ENCODE measurements at places on chromosomes 16 and 17.

DNA sequence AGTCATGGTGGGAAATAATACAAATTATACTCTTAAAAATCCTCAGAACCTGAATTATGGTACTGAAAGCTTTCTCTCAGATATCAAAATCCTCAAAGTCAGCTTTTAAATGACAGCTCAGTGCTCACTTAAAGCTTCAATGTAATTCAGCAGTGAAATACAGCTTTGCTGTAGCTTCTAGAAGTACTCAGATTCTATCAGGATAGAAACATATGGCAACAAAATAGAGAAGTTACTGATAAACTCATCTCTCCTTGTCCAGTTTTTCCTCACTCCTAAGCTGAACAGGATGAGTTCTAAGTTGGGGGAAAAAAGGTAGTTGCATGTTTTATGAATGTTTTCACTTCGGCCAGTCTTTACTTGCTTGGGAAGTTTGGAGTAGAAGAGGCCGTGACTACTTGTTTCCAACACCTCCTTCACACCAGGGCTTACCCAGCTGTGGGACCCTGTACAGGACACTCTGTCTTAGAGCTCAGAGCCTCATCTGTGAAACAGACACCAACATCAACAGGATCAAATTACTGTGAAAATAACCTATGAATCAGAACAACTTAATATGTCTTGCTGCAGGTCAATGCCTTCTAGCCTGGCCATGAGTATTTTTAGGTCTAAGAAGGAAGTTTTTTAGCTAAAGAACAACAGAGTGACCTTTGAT lies 30.2 kb downstream of the OGFOD1 start:
- DNase-seq, result no peak

DNA sequence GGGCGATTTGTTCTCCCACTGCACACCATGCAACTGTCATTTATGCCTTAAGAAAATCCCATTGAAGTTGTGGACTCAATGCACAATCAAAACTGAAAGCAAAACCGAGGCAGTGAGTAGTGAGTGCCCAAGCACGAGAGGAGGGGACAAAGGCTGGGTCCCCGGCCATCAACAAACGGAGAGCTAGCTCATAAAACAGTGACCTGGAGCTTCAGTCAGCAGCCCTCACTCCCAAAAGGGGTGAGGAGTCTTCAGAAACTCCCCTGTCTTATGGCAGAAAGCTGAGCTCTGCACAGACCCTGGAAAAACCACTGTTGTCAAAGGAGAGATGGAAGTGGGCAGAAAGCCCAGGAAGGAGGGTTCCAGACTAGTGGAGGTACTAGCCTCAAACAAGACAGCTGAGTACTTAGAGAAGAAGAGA lies 96.9 kb downstream of the ADCY9 start:
- DNase-seq, result no peak

DNA sequence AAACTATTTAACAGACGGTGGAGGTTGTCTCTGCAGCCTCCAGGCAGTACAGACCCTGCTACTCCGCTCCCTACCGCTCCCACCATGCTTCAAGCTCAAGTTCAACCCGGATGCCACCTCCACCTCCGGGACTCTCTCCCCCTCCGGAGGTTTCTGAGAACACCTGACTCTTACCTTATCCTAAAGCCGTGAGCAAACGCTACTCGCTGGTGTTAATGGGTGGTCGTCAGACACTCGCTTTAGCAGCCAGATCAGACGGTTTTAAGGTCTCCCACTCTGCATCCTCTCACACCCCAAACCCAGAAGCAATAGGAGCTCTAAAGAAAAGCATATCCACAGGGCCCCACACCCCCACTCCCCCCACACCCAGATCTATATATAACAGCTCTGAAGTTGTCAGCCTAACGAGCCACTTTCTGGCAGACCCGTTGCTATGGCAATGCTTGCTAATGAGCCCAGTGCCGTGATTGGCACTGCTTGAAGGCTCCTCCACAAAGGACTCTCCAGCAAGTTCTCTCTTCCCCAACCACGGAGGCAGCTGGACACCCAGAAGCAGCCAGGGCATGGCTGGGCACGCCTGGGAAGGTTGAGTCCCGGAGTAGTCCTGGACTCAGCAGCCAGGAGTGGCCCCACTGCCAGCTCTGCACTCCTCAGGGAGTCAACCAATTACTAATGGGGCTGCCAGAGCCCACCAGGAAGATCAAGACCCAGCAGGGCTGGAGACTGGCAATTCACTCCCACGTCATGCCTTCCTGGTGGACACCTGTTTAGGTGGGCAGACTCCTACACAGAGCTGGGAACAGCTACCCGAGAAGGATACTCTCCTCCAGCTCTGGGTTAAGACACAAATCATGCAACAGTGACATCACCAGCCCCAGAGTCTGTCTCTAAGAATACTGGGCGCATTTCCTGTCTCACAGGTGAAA lies 121.2 kb upstream of the RCVRN start:
- no peak for DNase-seq

GRCh38 chr17:37527249-37527851 lies 37.7 kb downstream of the DUSP14 start:
- peak; percentile 12 for DNase-seq

DNA sequence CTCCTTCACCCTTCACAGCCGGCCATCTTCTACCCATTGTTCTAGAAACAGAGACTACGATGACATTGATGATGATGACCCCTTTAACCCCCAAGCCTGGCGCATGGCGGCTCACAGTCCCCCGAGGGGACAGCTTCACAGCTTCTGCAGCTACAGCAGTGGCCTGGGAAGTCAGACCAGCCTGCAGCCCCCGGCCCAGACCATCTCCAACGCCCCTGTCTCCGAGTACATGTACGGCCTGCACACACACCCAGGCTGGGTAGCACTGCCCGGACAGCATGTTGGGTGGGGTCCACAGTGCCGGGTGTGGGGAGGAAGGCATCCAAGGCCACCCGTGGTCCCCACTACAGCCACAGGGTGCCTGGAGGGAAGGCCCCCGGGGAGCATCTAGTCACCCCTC lies 21.0 kb upstream of the DNAI2 start:
- DNase-seq, result no peak

GRCh38 chr17:8673612-8674011 lies 43.1 kb upstream of the MYH10 start:
- no peak for DNase-seq

DNA sequence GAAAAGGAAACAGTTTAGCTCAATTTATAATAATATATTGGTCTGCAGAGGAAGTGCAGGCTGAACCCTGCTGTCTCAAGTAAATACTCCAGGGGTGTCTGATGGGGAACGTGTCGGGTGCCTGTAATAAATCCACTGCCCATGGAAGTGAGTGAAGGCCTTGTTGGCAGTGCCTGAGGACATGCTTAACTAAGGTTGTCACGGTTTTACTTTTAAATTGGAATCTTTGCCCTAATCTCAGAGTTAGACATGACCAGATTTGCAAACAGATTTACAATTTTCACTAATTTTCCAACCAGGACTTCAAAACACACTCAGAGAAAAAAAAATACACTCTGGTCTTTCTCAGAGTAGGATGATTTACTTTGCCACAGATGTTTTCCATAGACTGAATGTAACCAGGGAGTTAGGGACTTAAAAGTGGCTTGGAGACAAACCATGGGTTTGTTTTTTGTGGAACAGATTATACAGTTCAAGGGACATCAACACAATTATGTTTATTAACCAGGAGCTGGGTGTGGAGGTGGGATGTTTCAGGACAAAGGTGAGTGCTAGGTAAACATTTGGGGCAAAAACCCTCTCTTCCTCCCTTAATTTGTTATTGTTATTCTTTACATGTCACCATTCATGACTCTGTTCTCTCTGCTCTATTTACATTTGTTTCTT lies 144.5 kb downstream of the FTO start:
- no peak for DNase-seq

DNA sequence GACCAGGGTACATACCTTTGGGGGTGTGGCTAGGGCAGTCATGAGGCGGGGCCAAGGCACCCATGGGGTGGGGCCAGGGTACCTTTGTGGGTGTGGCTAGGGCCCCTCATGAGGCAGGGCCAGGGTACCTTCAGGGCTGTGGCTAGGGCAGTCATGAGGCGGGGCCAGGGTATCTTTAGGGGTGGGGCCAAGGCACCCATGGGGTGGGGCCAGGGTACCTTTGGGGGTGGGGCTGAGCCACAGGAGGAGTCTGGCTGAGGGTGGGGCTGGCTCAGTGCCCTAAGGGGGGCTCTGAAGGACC lies 3.5 kb downstream of the GNG13 start:
- DNase-seq, result no peak

GRCh38 chr16:48003206-48003907 lies 152.4 kb downstream of the ABCC12 start:
- no peak for DNase-seq

GRCh38 chr17:38587947-38588787 lies 17.6 kb downstream of the SRCIN1 start:
- no peak for DNase-seq

DNA sequence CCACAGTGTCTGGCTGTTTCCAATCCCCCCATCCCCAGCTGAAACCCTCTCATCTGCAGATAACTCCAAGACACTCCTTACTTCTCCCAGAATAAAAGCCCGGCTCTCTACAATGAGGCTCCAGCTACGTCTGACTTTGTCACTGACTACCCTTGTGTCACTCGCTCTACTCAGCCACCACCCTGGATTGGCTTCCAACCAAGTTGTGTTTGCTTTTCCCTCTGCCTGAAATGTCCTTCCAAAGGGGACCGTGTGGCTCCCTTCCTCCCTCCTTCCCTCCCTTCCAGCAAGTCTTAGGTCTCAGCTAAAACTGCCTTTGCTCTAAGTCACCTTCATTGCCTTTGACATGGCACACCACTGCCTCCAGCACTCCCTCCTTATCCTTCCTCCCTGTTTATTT lies 42.8 kb downstream of the CDH1 start:
- DNase-seq, result no peak

- no peak for DNase-seq
These were observed 48.6 kb upstream of the WSCD1 start for GRCh38 chr17:6021627-6022026.

DNA sequence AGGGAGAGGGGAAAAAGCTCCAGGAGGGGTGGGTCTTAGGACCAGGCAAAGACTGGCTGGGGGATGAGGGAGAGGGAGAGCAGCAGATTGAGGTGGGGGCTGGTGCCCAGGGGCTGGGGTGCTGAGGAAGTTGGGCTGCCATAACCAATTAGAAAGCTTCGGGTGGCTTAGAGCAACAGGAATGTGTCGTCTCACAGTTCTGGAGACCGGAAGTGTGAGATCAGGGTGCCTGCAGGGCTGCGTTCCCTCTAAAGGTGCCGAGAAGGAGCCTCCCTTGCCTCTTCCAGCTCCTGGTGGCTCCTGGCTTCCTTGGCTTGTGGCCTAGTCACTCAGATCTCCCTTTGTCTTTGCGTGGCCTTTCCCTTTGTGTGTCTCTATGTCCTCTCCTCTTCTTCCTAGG lies 2.2 kb downstream of the IL34 start:
- no peak for DNase-seq

Measured in T-helper 2 cell (primary cell).